ENCODE measurements at places on chromosomes 13 and 19. TPM values are rescaled to one million over a fixed set of nuclear protein-coding genes. Genes with fewer than 3 reads are reported as not detected.

- H3K4me1 ChIP-seq, result no peaks in the 10 kb centered on the region
- H3K4me3 ChIP-seq, result no peak overlapping the region
- no peaks in the 10 kb centered on the region for H3K27me3 ChIP-seq
- DNase-seq, result no peak
- H3K27ac ChIP-seq, result no peak overlapping the region
- no peaks in the 10 kb centered on the region for H3K36me3 ChIP-seq
These were observed 646.0 kb upstream of the SLITRK6 start for GRCh38 chr13:86445206-86445605.

DNA sequence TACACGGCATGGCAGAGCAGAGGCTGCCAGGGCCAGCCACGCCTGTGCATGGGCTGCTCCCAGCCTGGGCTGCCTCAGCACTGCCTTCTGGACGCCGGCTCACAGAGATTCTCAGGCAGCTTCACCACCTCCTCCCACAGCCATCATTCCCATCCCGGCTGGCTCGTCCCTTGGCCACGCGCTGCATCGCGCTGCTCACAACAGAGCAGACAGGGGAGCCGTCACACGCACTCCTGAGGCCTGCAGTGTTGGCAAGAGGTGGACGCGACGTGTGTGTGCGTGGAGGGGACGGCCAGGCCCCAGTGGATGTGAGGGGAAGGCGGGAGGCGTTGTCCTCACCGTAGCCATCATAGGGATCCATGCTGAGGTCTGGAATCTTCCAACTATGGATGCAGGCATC, 7.6 kb upstream of the PRKD2 start:
- peaks cover 98% of the 10 kb centered on the region for H3K36me3 ChIP-seq
- H3K4me3 ChIP-seq, result no peak overlapping the region
- H3K27ac ChIP-seq, result no peak overlapping the region
- DNase-seq, result no peak
- H3K4me1 ChIP-seq, result peaks cover 35% of the 10 kb centered on the region
- no peaks in the 10 kb centered on the region for H3K27me3 ChIP-seq

GRCh38 chr19:55681131-55682092, 6.4 kb downstream of the EPN1 start:
- H3K4me1 ChIP-seq, result peaks cover 6% of the 10 kb centered on the region
- peaks cover 70% of the 10 kb centered on the region for H3K36me3 ChIP-seq
- H3K27ac ChIP-seq, result no peak overlapping the region

DNA sequence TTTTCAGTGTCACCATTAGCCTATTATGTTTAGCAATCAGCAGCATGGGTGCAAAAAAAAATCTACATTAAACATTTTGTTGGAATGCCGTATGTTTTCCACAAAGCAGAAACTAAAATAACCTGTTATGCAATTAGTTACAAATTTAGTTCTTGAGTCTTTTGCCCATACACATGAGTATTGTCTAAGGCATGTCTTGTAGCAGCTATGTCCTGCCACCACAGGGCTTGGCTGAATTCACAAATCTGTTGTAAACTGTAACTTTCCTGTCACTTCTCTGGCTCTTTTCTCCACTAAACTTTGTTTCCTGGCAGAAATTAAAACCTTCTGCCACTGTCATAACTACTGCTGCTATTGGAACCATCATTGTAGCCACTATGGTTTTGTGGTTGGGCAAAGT, 277.9 kb upstream of the SPRY2 start:
- no peaks in the 10 kb centered on the region for H3K4me1 ChIP-seq
- no peaks in the 10 kb centered on the region for H3K36me3 ChIP-seq
- DNase-seq, result no peak
- H3K4me3 ChIP-seq, result no peak overlapping the region

DNA sequence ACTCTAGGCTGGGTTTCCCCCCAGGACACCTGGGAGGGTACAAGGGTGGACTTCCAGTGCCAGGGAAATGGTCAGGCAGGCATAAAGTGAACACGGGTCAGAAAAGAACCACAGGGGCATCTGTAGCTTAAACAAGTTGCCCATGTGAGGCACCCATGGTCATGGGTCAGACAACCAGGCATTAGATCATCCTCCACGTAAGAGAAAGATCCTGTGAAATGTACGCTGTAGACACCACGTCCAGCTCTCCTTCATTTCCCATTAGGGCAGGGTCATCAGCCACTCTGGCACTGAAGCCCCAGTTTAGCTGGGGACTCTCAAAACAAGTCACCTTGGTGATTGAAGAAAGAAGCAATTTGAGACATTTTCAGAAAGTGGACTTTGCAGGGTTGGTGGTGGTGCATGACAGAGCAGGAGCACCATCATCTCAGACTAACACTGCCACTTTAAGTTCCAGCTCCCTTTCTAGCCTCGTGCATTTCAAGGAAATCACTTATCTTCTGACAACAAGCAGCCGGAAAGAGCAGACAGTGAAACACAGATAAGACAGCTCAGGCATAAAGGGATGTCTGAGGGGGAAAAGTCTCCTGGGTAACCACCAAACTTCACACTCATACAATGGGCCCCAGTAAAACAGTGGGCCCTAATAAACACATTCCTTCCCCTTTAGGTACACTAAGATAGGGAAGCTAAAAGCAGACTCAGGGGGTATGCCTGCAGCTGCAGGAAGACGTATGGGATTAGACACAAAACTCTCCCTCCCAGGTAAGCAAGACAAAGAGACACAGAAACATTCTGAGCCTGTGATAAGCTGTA, 16.1 kb upstream of the SIGLEC6 start:
- H3K4me3 ChIP-seq, result no peak overlapping the region
- no peaks in the 10 kb centered on the region for H3K36me3 ChIP-seq
- peaks cover 5% of the 10 kb centered on the region for H3K27me3 ChIP-seq
- peaks cover 8% of the 10 kb centered on the region for H3K4me1 ChIP-seq

CRX gene
- under 0.01 TPM for total RNA-seq

GRCh38 chr19:16148443-16149229, 5.2 kb downstream of the HSH2D start:
- no peak overlapping the region for H3K4me3 ChIP-seq
- H3K27me3 ChIP-seq, result no peaks in the 10 kb centered on the region
- H3K4me1 ChIP-seq, result no peaks in the 10 kb centered on the region
- DNase-seq, result no peak
- peaks cover 4% of the 10 kb centered on the region for H3K36me3 ChIP-seq

GRCh38 chr19:50204081-50204428, 633 bp downstream of the MYH14 start:
- DNase-seq, result no peak
- H3K4me1 ChIP-seq, result no peaks in the 10 kb centered on the region
- no peak overlapping the region for H3K4me3 ChIP-seq
- H3K27me3 ChIP-seq, result peaks cover 46% of the 10 kb centered on the region
- H3K36me3 ChIP-seq, result no peaks in the 10 kb centered on the region

PTBP1 gene
- 75.1 TPM for total RNA-seq

DNA sequence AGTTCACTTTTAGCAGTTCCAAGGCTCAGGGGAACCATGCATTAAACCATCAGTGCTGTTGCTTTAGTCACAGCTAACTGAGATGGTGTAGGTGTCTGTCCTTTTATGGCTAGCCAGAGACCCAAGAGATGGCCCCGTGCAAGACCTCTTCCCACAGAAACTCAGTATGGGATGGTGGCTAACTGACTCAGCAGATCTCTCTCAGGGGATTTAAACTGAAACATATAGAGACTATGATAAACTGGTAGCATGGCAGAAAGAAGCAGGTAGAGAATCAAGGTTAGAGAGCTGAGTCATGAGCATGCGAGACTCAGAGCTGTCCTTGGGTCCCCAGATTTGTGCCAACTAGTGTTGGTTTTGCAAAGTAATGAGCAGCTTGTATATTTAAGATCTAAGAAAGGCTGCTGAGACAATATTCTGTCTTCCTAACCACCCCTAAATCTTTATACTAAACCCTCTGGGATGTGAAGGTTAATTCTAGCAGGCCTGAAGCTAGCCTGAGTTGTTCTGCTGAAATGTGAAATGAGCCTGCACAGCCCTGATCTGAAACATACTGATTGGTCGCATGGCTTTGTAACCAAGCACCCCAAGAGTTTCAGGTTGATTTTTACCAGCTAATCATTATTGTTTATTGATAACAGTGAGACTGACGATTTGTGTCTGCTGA, 6.5 kb upstream of the SCEL start:
- no peaks in the 10 kb centered on the region for H3K36me3 ChIP-seq
- no peaks in the 10 kb centered on the region for H3K27me3 ChIP-seq
- H3K4me3 ChIP-seq, result no peak overlapping the region
- no peaks in the 10 kb centered on the region for H3K4me1 ChIP-seq
- no peak overlapping the region for H3K27ac ChIP-seq

- no peak overlapping the region for H3K4me3 ChIP-seq
- H3K27me3 ChIP-seq, result peaks cover 99% of the 10 kb centered on the region
- no peaks in the 10 kb centered on the region for H3K36me3 ChIP-seq
- DNase-seq, result no peak
- H3K27ac ChIP-seq, result no peak overlapping the region
These were observed 28.4 kb downstream of the NFIX start for GRCh38 chr19:13023656-13024055.

DNA sequence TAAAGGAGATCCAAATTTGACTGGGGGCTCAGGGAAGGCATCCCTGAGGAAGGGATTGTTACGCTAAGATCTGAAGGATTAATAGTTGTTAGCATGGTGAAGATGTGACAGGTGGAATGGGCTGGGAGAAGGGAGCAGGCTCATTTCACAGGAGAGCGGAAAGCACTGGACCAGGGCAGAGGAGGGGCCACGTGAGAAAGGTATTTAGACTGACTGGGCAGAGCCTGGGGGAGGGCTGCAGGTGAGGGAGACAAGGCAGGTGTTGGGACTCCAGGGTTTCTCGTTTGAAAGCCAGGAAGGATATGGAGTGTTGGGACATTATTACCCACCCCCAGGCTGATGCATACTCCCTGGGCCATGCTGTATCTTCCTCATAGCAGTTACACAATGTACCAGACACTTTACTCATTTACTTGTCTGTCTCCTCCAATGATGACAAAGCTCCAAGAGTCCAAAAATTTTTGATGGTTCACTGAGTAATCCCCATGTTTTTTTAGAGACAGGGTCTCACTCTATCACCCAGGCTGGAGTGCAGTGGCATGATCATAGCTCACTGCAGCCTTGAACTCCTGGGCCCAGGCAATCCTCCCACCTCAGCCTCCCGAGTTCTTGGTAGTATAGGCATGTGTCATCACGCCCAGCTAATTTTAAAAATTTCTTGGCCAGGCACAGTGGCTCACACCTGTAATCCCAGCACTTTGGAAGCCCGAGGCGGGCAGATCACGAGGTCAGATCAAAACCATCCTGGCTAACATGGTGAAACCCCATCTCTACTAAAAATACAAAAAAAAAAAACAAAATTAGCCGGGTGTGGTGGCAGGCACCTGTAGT, 2.3 kb downstream of the TRAPPC6A start:
- DNase-seq, result no peak
- H3K4me1 ChIP-seq, result peaks cover 33% of the 10 kb centered on the region
- H3K27ac ChIP-seq, result no peak overlapping the region
- H3K4me3 ChIP-seq, result no peak overlapping the region
- no peaks in the 10 kb centered on the region for H3K27me3 ChIP-seq
- H3K36me3 ChIP-seq, result no peaks in the 10 kb centered on the region

RFX1 gene
- total RNA-seq, result 1.2 TPM

- no peak overlapping the region for H3K4me3 ChIP-seq
- H3K4me1 ChIP-seq, result no peaks in the 10 kb centered on the region
- no peak for DNase-seq
- no peak overlapping the region for H3K27ac ChIP-seq
These were observed 26.9 kb upstream of the RCBTB2 start for GRCh38 chr13:48559638-48560320.

USHBP1 gene
- total RNA-seq, result 0.76 TPM

ZNF723 gene
- total RNA-seq, result not detected

- DNase-seq, result peak; percentile 68
- no peak overlapping the region for H3K4me3 ChIP-seq
- H3K36me3 ChIP-seq, result no peaks in the 10 kb centered on the region
- H3K4me1 ChIP-seq, result peaks cover 3% of the 10 kb centered on the region
- no peaks in the 10 kb centered on the region for H3K27me3 ChIP-seq
- H3K27ac ChIP-seq, result no peak overlapping the region
These were observed 25.8 kb downstream of the LACC1 start for GRCh38 chr13:43905435-43906031.

EBI3 gene
- total RNA-seq, result 5.7 TPM

DNA sequence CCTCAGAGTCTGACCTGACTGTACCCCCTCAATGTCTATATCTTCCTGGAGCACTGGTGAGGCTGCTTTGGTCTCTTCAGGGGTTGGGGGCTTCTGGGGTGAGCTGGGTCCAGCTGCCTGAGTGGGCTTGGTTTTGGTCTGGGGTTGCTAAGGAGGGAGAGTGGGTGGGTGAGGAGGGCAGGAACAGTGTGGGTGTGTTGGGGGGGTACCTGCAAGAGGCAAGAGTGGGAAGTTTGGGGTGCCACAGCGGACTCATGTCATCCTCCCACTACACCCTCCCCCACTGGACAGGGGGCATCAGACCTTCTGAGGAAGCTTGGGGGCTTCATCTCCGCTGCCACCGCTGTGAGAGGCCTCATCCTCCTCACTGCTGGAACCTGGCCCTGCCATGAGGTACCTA, 13.6 kb downstream of the ZNF575 start:
- DNase-seq, result no peak
- peaks cover 59% of the 10 kb centered on the region for H3K36me3 ChIP-seq
- no peaks in the 10 kb centered on the region for H3K4me1 ChIP-seq
- H3K4me3 ChIP-seq, result no peak overlapping the region
- no peaks in the 10 kb centered on the region for H3K27me3 ChIP-seq

MYO1F gene
- 9.9 TPM for total RNA-seq

GRCh38 chr19:15649526-15649925, 8.8 kb downstream of the CYP4F3 start:
- H3K4me3 ChIP-seq, result no peak overlapping the region
- no peaks in the 10 kb centered on the region for H3K4me1 ChIP-seq
- no peaks in the 10 kb centered on the region for H3K36me3 ChIP-seq
- DNase-seq, result no peak
- no peaks in the 10 kb centered on the region for H3K27me3 ChIP-seq

C5AR2 gene
- total RNA-seq, result 0.52 TPM

DNA sequence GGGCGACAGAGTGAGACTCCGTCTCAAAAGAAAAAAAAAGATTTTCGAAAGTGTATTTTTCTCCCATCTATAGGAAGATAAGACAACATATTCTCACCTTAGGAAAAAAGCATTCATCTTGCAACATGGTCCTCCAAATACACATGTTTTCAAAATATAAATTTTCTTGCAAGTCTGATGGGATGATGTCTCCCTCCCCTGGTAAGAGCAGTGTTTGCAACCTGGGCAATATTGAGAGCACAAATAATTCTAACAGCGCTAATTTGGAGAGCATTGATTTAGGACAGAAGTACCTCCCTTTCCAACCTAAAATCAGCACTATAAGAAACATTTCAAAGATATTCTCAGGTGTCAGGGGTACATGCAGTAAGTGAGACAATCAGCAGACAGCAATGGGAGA, 61.0 kb upstream of the SHISA2 start:
- no peak for DNase-seq
- H3K36me3 ChIP-seq, result no peaks in the 10 kb centered on the region
- no peak overlapping the region for H3K4me3 ChIP-seq
- no peaks in the 10 kb centered on the region for H3K27me3 ChIP-seq
- no peaks in the 10 kb centered on the region for H3K4me1 ChIP-seq

UCHL3 gene
- total RNA-seq, result 57.9 TPM

GRCh38 chr19:30634131-30634830, 262.1 kb downstream of the ZNF536 start:
- no peaks in the 10 kb centered on the region for H3K27me3 ChIP-seq
- no peak for DNase-seq
- no peaks in the 10 kb centered on the region for H3K36me3 ChIP-seq
- no peak overlapping the region for H3K4me3 ChIP-seq

Measured in thymus (tissue), 14 donors.